CD4-positive, alpha-beta T cell treated with Interleukin-17A for 1 hour (primary cell): ENCODE measurements at places on chromosomes 6 and 20.

DNA sequence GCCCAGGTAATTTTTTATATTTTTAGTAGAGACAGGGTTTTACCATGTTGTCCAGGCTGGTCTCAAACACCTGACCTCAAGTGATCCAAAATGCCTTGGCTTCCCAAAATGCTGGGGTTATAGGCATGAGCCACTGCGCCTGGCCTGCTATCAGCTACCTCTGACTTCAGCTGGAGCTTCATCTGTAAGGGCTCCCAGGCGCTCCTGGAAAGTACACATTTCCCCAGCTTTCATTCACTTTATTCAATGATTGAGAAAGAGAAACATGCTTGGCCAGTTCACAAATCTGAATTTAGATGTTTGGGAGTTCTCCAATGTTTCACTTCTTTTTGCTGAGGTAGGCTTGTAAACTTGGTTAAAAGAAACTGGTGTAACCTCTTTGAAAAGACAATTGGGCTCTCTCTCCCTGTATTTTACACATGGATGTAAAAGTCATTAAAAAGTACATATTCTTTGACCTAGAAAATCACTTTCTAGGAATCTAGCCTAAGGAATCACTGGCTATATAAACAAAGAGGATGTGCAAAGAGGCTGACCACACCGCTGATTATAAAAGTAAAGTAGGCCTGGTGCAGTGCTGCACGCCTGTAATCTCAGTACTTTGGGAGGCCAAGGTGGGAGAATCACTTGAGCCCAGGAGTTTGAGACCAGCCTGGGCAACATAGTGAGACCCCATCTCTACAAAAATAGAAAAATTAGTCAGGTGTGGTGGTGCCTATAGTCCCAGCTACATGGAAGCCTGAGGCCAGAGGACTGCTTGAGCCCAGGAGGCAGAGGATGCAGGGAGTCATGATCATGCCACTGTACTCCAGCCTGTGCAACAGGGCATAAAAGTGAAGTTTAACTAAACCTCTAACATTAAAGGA, 128.9 kb downstream of the BACH2 start:
- no peak for DNase-seq

DNA sequence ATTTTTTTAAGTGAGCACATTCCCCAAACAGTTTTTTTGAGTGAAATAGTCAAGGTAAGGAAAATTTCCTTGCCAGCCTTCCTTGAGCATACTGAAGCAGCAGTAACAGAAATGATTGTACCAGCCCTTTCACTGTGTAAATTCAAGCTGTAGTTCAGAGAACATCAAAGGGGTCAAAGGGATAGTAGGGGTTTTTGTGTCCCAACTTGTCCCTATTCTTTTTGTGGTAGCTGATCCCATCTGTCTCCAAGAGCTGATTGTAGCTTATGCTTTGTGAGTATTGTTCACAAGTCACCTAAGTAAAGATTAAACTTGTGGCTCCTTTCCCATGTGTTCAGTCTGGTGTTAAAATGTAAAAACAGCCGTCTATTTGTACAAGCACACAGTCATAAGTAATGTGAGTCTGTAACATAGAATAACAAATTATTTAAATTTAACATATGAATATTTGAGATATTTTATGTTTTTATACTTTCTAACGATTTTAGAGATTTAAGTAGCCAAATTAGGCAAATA, 185.0 kb downstream of the CENPW start:
- DNase-seq = no peak

- no peak for DNase-seq
Observed at GRCh38 chr20:42701948-42702347, 487.8 kb downstream of the PTPRT start.

- no peak for DNase-seq
Observed at GRCh38 chr6:100300221-100300736, 164.4 kb downstream of the SIM1 start.

DNA sequence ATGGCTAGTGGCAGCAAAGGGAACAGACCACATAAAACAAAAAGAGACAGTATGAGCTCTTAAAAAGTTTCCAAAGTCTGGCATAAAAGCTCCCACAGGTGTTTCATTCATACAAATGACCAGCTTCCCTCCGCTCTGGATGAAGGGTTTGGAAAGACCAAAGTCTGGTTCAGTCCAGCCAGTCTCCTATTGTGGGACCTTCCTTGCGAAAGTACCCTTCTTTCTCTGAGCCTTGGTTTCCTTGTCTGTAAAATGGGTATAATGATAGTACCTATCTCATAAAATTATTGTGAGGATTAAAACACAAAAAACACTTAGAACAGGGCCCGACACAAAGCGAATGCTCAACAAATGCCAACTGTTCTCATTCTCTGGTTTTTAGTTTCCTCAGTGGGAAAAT, 77.2 kb downstream of the UNC5CL start:
- no peak for DNase-seq

DNA sequence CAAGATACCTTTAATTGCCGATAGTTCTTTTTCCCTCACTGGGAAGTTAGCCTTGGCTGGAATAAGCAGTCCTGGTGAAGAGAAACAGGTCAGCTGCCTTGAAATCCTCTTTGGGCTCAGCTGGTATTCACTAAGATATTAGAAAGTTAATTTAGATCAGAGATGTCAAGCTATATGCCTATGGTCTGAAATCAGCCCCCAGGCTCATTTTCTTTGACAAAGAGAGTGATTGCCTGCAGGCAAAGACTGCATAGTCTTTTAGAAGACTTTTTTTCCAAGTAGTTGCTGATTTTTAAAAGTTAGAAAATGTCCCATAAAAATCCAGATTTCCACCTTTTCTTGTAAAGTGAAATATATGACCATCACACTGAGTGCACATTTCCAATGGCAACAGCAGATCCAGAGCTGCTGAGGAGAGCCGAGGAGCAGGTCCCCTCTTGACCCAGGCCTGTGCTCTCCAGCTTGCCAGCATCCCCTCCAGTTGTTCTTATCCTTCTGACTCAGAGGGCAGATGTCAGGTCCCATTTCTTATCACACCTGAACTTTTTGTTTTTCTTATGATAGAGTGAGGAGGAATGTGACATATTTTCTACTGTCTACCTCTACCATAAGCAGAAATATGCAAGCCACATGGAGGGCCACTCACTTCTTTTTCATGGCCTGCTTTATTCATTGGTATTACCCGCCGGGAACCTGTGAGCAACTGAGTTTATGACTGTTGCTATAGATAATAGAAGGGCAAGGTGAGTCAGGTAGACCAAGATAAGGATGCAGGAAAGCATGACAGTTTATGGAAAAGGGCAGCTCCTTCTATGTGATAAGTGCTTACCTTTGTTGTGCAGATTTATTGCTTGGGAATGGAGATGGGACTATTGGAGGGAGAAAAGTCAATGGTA, 17.6 kb upstream of the L3MBTL3 start:
- no peak for DNase-seq

GRCh38 chr6:130105996-130106704, 87.8 kb downstream of the L3MBTL3 start:
- DNase-seq = no peak

- DNase-seq = no peak
Observed at GRCh38 chr6:165804331-165805066, 141.5 kb upstream of the PDE10A start.

GRCh38 chr20:57188056-57188455, 78.4 kb downstream of the BMP7 start:
- no peak for DNase-seq

DNA sequence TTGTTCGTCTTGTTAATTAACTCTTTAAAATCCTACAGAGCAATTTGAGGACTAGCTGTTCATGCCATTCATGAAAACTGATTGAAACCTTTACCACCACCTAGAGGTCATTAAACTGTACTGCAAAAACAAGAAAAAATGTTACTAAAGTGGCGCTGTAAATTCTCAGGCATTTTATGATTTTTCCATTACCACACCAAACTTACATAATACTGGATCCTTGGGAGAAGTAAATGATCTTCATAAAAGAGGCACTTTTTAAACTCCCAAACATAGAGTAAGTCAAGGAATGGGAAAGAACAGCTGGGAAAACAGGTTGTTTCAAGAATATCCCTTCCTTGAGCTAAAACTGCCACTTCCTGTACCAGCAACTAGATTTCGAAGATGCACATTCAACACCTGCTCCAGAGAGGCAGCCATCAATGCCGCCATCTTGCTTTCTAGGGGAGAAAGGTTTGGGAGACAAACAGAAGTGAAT, 54.3 kb downstream of the MYLIP start:
- peak; percentile 50 for DNase-seq

- no peak for DNase-seq
Observed at GRCh38 chr6:47700053-47700452, 1.7 kb downstream of the ADGRF4 start.

DNA sequence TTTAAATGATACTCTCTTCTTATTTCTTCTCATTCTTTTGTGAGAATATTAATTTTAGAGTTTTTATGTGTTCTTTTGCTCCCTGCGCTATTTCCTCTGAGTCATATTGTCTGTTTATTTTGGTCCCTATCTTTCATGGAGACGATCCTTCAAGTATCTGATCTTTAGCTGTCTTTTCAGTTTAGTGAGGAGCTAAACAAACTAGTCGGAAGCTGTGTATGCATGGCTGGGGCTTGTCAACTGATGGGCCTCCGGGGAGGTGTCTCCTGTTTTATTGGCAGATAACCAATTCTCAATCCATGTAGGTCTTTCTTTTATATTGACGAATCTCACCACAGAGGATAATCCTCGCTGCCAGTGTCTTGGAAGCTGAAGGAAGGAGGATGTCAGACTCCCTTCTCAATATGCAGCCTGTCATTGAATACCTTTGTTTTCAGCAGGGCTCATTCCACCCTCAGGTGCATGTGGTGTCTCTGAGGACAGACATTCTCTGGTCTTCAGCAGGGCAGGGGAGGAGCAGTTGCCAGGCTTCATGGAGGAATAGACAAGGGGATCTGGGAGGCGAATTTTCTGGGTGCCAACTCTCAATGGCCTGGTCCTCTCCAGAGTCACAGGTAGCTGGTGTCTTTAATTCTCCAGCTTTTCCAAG, 64.9 kb downstream of the RNF182 start:
- DNase-seq = no peak

DNA sequence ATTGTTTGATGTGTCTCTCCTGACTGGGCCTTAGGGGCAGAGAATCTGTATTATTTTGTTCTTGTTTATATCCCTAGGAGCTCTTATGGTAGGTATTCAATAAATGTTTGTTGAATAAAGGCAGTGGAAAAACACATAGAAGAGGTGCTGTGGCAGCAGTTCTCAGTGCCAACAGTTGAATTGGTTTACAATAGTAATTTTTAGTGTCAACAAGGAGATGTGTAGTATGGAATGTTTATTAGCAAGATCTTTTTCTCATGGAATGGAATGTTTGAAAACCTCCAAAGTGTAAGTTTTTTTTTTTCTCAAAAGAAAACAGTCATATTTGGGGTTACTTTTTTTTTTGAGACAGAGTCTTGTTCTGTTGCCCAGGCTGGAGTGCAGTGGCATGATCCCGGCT, 28.0 kb downstream of the ASXL1 start:
- DNase-seq = no peak

DNA sequence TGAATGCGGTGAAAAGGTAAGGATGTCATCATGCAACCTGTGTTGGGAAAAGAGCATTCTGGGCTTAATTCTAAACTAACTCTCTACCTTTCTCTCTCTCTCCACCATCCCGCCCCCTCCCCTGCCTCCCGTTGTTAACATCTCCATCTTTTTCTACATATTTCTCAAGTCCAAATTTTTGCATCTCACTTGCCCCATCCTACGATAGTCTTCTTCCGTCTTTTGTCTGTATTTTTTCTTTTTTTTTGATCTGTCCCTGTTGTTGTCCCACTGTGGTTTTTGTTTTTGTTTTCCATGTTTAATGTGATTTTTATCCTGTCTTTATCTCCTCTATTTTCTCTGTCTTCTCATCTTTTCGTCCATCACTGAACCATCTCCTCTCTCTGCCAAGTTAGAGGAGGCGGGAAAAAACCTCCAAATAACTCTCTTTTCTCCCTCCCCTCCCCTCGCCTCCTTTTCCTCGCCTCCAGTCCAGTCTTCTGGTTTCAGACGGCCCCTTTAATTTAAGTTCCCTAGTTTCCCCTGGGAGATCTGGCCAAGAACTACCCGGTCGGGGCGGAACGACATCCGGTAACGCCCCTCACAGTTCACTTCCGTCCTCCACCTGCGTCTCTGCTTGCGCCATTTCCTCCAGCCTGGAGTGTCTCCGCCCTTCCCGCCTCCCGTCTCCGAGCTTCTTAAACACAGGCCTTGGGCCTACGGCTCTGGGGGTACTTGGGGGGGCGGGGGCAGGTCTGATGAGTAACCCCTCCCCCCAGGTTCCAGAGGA, at the start of gene NFKBIL1:
NFKBIL1 (plus strand) TSS at position 651 of the 769 bp plus-strand sequence; CDS start at position 738, 87 bp downstream.
- DNase-seq = peak; percentile 94

GRCh38 chr20:7693761-7694160, 246.5 kb downstream of the HAO1 start:
- DNase-seq = no peak

GRCh38 chr20:6282642-6283041, 159.8 kb upstream of the FERMT1 start:
- no peak for DNase-seq

DNA sequence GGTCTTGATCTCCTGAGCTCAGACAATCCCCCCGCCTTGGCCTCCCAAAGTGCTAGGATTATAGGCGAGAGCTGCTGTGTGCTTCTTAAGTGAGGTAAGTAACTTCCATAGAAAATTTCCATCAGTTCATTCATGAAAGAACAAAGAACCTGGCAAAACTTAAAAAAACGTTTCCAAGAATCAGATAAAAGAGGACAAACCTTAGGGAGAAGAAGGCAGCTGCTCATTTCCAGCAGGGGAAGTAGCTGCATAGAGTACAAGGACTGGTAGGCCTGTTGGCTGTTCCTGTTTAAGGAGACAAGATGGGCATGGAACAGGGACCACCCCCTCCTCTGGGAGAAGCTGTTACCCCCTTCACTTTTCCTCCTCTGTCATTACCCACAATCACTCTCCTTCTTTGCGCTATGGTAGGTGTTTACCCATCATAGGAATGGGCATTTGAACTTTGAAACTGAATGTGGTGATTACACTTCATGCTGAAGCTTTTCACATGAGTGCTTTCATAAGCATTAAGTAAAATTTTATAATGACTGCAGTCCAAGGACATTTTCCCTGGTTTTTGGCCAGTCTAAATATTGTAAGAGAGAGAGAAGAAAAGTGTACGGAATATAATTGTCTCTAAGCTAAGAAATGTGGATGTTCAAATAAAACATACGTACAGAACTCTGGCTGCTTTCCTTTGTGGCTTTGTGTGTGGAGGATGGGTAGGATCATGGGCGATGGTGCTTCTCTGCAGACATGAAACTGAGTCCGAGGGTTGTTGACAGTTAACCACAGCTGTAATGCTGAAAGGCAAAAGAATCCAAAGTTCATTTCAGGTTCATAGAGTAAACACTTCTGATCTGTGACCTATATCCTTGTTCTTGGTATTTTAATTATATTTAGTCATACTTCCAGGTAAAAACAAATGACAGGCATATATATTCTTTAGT, 56.4 kb downstream of the CCN2 start:
- DNase-seq = no peak
